Uterus (tissue), 4 donors: ENCODE measurements at places on chromosomes 6 and 20. TPM values are rescaled to one million over a fixed set of nuclear protein-coding genes. Genes with fewer than 3 reads are reported as not detected.

DNA sequence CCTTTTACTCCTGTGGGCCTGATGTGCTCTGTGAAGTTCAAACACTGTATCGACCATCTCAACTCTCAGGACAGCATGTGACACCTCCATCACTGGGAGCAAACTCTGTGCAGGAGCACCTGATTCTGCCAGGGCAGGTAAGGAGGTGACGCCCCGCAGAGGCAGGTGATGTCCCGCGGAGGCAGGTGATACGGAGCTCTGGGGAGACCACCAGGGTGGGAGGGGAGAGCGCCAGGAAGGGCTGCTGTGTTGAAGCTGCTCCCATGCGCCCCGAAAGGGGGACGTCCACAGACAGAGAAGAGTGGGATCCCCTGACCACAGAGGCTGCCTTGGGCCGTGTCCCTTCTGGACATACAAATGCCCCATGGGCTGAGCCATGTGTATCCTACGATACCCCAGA, 58.3 kb downstream of the DACT2 start:
- no peak overlapping the region for H3K27ac ChIP-seq
- no peak for DNase-seq
- no peaks in the 10 kb centered on the region for H3K36me3 ChIP-seq
- H3K4me3 ChIP-seq: no peak overlapping the region

GRCh38 chr6:154127657-154128056, 88.6 kb downstream of the OPRM1 start:
- no peak for DNase-seq
- H3K27me3 ChIP-seq: no peaks in the 10 kb centered on the region
- no peaks in the 10 kb centered on the region for H3K36me3 ChIP-seq
- H3K4me1 ChIP-seq: no peaks in the 10 kb centered on the region
- H3K4me3 ChIP-seq: no peak overlapping the region
- H3K27ac ChIP-seq: no peak overlapping the region

Gene ARMC2
- total RNA-seq: 15.1 TPM

- no peaks in the 10 kb centered on the region for H3K4me1 ChIP-seq
- H3K4me3 ChIP-seq: no peak overlapping the region
- DNase-seq: no peak
- H3K27ac ChIP-seq: no peak overlapping the region
- no peaks in the 10 kb centered on the region for H3K36me3 ChIP-seq
These were observed 3.4 kb upstream of the MAFB start for GRCh38 chr20:40692240-40693011.

Gene HCK
- 1.3 TPM for total RNA-seq

GRCh38 chr20:40749985-40750506, 61.0 kb upstream of the MAFB start:
- no peak overlapping the region for H3K27ac ChIP-seq
- no peaks in the 10 kb centered on the region for H3K4me1 ChIP-seq
- no peaks in the 10 kb centered on the region for H3K27me3 ChIP-seq
- DNase-seq: no peak
- no peak overlapping the region for H3K4me3 ChIP-seq

GRCh38 chr6:113901482-113901881, 44.3 kb downstream of the MARCKS start:
- DNase-seq: no peak
- peak overlapping the region; percentile 33 for H3K27ac ChIP-seq
- H3K27me3 ChIP-seq: no peaks in the 10 kb centered on the region
- H3K4me3 ChIP-seq: no peak overlapping the region
- peaks cover 17% of the 10 kb centered on the region for H3K4me1 ChIP-seq

GRCh38 chr6:99801805-99802204, 192.2 kb downstream of the MCHR2 start:
- no peaks in the 10 kb centered on the region for H3K4me1 ChIP-seq
- DNase-seq: no peak
- H3K36me3 ChIP-seq: no peaks in the 10 kb centered on the region
- H3K27ac ChIP-seq: no peak overlapping the region
